Fibroblast of skin of left biceps (primary cell): ENCODE measurements at places on chromosomes 12 and 14.

DNA sequence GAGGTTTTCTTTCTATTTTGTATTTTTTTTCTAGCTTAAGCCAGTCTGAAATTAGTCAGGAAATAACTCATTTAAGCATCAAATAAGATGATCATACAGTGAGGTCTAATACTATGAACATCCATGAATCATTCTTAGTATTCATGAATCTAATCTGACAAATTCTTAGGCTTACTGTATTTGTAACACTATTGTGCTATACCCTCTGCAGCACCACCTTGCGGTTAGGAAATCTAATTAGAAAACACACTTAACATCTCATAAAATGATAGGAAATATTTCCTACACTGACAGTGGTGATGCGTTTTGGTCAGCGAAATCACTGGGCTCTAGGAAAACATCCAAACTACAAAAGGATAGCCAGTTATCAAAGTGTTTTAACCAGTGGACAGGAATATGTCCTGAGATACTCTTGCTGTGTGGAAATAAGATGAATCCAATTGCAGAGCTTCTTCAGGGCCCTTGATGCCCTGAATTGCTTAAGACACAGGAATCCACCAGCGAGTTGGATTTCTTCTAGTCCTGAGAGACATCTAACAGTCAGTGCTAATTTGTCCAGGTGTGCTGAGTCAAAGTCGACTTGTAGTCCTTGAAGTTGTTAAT lies 109.3 kb upstream of the MYF6 start:
- DNase-seq: peak; percentile 43

DNA sequence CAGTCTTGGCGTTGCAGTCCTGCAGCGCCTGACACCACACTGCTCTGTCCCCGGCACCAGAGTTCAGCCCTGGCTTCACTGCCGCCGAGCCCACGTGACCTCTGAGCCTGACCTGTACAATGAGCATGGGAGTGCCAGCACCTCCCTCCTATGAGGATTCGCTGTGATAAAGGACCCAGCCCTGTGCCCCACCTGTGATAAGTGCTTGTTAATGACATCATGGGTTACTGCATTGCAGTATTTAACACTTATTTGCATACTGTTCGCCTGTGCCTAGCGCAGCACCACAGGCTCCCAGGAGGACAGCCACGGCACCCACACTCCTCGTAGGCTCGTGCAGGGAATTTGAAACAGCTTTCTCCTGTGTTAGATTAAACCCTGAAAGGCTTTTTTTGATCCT lies 118.2 kb upstream of the GSC start:
- DNase-seq: no peak

DNA sequence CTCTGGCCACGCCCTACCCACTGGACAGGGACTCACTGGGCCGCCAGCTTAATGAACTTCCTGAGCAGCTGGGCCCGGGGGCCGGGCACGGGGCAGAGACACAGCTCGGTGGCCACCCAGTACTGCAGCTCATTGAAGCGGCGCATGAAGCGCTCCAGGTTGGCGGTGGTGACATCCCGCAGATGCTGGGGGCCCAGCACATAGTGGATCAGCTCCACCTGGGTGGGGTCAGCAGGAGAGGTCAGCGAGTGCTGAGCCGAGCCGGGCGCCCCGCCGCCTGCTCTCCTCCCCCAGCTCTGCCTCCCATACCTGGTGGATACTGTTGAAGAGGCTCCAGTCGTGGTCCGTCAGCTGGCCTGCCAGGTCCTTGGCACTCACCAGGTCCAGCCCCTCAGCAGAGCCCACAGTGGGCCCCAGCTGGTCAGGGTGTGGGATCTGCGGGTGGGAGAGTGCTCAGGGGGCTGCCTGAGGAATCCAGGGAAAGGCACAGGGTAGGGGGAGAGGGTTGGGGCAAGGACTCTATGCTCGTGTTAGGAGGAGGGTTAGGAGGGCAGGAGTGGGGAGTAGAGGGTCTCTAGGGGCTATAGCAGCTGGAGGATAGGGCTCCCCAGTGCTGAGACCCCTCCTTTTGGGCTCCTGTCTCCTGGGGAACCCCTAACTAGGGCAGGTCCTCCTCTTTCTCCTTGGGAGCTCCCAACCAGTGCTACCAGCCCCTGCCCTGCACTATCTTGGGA lies 15.5 kb upstream of the ENDOU start:
- no peak for DNase-seq

- DNase-seq: no peak
Measured at GRCh38 chr14:103897075-103897947, 30.9 kb upstream of the TDRD9 start.

- no peak for DNase-seq
Measured at GRCh38 chr14:29529418-29529817, 398.2 kb downstream of the PRKD1 start.

GRCh38 chr12:113874999-113875561 lies 91.0 kb downstream of the RBM19 start:
- no peak for DNase-seq
